ENCODE measurements at places on chromosomes 2 and 18. TPM values are rescaled to one million over a fixed set of nuclear protein-coding genes. Genes with fewer than 3 reads are reported as not detected.
A peak's percentile ranks its signal among the peaks of the same experiment; 100 is the strongest.

- no peaks in the 10 kb centered on the region for H3K36me3 ChIP-seq
- peaks cover 32% of the 10 kb centered on the region for H3K27me3 ChIP-seq
- DNase-seq, result peak; percentile 66
- peak within 1 kb of the TSS; percentile 61 for H3K27ac ChIP-seq
These were observed at the start of gene COLEC12 for GRCh38 chr18:500632-501405. Gene COLEC12, minus strand, starts transcription at chr18:500701. Its CDS starts 187 bp downstream, at chr18:500514.

- peak within 1 kb of the TSS; percentile 47 for H3K4me3 ChIP-seq
- peak; percentile 72 for DNase-seq
- H3K36me3 ChIP-seq, result no peaks in the 10 kb centered on the region
- H3K27ac ChIP-seq, result peak within 1 kb of the TSS; percentile 76
- H3K4me1 ChIP-seq, result peaks cover 18% of the 10 kb centered on the region
These were observed at the start of gene LRRFIP1 for GRCh38 chr2:237627441-237628246. Gene LRRFIP1, plus strand, starts transcription at chr2:237627587. Its CDS starts 58 bp downstream, at chr2:237627645.

GRCh38 chr2:76567478-76567877 lies 856.8 kb upstream of the GCFC2 start:
- no peak overlapping the region for H3K27ac ChIP-seq
- no peak for DNase-seq
- H3K27me3 ChIP-seq, result no peaks in the 10 kb centered on the region
- no peaks in the 10 kb centered on the region for H3K36me3 ChIP-seq

GRCh38 chr2:134845719-134846118 lies 7.3 kb downstream of the ACMSD start:
- H3K27ac ChIP-seq, result no peak overlapping the region
- H3K36me3 ChIP-seq, result no peaks in the 10 kb centered on the region
- no peak overlapping the region for H3K4me3 ChIP-seq
- no peak for DNase-seq

- no peak overlapping the region for H3K27ac ChIP-seq
- no peak overlapping the region for H3K4me3 ChIP-seq
- H3K36me3 ChIP-seq, result no peaks in the 10 kb centered on the region
- H3K27me3 ChIP-seq, result no peaks in the 10 kb centered on the region
- DNase-seq, result no peak
- no peaks in the 10 kb centered on the region for H3K4me1 ChIP-seq
These were observed 67.1 kb downstream of the DIPK1C start for GRCh38 chr18:74389991-74390390.

- H3K4me1 ChIP-seq, result no peaks in the 10 kb centered on the region
- no peaks in the 10 kb centered on the region for H3K36me3 ChIP-seq
- H3K27me3 ChIP-seq, result no peaks in the 10 kb centered on the region
- no peak for DNase-seq
- H3K4me3 ChIP-seq, result no peak overlapping the region
These were observed 175.1 kb upstream of the ID2 start for GRCh38 chr2:8506746-8507145.

- no peaks in the 10 kb centered on the region for H3K36me3 ChIP-seq
- no peaks in the 10 kb centered on the region for H3K4me1 ChIP-seq
- H3K4me3 ChIP-seq, result no peak overlapping the region
- no peak overlapping the region for H3K27ac ChIP-seq
These were observed 319.6 kb upstream of the TCF4 start for GRCh38 chr18:55907453-55908175.

DNA sequence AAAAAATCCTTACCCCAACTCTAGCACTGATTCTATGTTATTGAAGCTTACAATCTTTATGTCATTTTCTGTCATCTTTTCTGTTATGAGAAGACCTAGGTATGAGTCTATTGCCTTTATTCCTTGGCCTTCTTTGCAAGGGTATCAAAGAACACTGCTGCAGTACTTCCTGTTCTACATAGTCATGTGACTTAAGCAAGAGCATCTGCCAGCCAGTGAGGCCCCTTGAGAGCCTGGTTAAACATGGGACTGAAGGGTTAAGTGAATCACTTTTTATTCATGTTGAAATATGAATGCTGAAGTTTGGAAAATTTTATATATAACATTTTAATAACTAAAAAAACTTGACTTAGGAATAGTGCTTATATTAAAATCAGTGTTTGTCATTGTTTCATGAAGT lies 844 bp upstream of the CPS1 start:
- no peaks in the 10 kb centered on the region for H3K36me3 ChIP-seq
- no peaks in the 10 kb centered on the region for H3K27me3 ChIP-seq
- no peak overlapping the region for H3K4me3 ChIP-seq
- no peaks in the 10 kb centered on the region for H3K4me1 ChIP-seq

GRCh38 chr2:12672711-12673315 lies 43.9 kb upstream of the TRIB2 start:
- no peaks in the 10 kb centered on the region for H3K4me1 ChIP-seq
- no peak overlapping the region for H3K4me3 ChIP-seq
- DNase-seq, result no peak
- H3K36me3 ChIP-seq, result no peaks in the 10 kb centered on the region

DNA sequence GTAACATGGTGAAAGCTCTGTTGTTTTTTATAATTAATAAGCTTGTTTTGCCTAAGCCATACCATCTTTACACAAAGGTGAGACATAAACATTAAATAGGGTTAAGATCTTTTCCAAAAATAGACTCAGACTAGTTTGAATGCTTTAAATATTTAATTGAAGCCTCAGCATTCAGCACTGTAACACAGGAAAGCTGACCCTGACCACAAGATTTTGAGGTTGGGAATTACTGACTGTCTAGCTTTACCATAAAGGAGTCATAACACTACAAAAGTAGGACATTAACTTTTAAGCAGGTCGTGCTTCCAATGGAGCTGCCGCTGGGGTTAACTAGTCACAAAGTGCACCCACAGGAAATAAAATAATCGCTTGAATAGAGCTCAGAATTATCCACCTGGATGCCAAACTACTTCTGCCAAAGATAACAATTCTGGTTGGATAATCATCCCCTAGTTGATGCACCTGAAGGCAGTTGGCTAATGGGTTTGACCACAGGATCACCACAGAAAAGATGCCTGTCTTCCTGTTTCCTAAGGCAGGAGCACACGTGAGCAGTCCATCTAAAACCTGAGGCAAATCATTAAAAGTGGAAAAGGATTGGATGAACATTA lies 106.2 kb downstream of the COBLL1 start:
- H3K4me3 ChIP-seq, result no peak overlapping the region
- H3K4me1 ChIP-seq, result peaks cover 21% of the 10 kb centered on the region
- no peak overlapping the region for H3K27ac ChIP-seq
- H3K27me3 ChIP-seq, result no peaks in the 10 kb centered on the region
- DNase-seq, result no peak

- DNase-seq, result no peak
- H3K4me3 ChIP-seq, result no peak overlapping the region
- H3K36me3 ChIP-seq, result peaks cover 21% of the 10 kb centered on the region
These were observed 42.1 kb downstream of the PGAP1 start for GRCh38 chr2:196884368-196884767.

DNA sequence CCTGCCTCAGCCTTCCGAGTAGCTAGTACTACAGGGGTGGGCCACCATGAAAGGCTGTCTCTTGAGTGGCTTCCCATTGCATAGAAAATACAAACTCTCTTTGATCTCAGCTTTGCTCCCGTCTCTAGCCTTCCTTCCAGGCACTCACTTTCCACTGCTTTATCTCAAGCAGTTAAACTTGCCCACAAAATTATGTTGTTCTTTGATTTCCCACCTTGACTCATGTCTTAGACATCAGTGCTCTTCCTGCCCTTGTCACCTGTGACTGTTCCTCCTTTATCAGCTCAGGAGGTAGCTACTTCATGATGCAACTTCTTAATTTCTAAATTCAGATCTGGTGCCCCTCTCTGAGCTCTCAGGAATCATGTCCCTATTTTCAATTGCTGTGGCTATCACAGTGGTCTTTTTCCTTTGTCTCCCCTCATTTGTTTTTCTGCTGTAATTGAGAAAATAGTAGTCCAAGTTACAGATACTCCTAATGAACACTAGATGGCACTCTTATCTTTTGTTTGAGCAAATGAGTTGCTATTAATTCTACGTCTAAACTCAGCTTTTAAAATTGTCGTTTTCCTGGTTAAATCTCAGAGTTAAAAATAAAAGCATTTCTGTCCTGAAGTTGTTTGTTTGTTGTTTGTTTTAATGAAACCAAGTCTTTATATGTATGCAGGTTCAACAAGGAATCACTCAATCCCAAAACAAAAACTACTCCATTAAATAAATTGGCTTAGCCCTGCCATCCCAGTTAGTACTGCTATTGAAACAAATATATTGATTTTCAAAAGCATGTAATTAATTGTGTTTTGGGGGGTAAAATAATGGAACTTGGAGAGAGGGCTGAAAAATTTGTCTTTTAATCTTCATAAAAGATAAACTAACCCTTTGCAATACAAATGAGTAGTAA lies 46.9 kb upstream of the GREB1L start:
- DNase-seq, result no peak
- no peak overlapping the region for H3K4me3 ChIP-seq
- H3K27ac ChIP-seq, result no peak overlapping the region
- no peaks in the 10 kb centered on the region for H3K36me3 ChIP-seq

DNA sequence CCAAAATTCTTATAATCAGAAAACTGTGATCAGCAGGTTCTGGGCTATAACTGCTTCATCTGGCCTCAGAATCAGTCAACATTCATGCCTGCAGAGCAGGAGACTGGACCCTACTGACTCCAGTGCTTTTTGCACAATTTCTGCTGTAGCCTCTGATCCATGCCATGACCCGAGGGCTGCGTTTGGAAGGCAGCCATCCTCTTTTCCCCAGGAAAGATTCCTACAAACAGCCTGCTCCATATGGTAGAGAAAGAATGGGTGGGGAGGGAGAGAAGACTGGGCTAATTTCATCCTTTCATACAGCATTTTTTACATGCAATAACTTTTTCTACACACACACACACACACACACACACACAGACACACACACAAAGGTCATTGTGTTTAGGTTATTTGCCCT lies 133.0 kb upstream of the MMADHC start:
- H3K27ac ChIP-seq, result no peak overlapping the region
- no peaks in the 10 kb centered on the region for H3K36me3 ChIP-seq
- no peak for DNase-seq
- H3K4me3 ChIP-seq, result no peak overlapping the region

DNA sequence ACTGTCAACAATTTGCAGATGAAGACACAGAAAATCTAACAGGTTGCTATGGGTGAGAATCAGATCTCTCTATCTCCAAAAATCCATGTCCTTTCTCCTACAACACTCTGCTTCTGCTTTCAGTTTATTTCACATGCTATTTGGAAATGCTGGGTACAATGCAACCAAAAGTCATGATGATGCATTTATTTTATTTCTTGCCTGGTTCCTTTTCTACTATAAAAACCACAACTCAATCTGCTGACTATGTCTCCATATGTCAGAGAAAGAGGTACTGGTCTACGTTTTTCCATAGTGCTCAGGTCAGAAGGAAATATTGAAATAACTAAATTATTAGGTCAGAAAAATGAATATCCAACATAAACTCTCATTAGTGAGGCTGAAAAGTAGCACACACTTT lies 20.5 kb downstream of the RAD51AP2 start:
- no peaks in the 10 kb centered on the region for H3K4me1 ChIP-seq
- no peak for DNase-seq
- H3K27ac ChIP-seq, result no peak overlapping the region
- no peak overlapping the region for H3K4me3 ChIP-seq
- H3K27me3 ChIP-seq, result no peaks in the 10 kb centered on the region

DNA sequence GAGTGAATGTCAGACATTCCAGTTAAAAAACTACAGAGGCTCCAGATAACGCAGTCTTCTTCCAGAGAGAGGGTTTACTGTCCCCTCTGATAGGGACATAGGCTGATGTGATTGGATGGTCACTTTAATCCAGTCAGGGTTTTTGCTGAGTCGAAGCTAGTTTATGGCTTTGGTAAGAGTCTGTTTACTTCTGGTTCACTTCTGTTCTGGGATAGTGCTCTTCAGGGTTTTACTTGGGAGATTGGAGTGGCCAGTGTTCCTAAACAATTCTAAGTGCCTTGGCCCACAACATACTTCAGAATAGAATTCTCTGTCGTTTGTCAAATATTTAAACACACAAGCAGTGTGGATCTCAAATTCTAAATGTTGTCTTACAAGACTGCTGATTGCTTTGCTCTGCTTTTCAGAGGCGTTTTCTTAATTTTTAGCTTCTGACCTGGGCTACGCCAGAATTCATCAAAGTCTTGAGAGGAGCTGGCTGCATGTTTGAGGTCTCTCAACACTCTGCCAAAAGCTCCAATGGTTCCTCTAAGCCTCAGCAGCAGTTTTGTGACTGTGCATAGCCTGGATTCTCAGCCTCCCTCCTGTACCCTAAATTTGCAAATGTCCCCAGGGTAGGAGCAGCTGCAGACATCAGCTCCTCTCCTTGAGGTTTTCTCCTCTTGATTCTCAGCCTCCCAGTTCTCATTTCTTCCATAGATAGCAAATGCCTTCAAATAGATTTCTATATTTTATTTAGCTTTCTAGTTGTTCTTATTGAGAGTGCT lies 105.8 kb downstream of the BABAM2 start:
- no peak for DNase-seq
- H3K4me3 ChIP-seq, result no peak overlapping the region
- no peaks in the 10 kb centered on the region for H3K36me3 ChIP-seq
- peak overlapping the region; percentile 2 for H3K27ac ChIP-seq
- H3K4me1 ChIP-seq, result peaks cover 15% of the 10 kb centered on the region

GRCh38 chr2:13014783-13015182 lies 298.0 kb downstream of the TRIB2 start:
- H3K4me3 ChIP-seq, result no peak overlapping the region
- no peaks in the 10 kb centered on the region for H3K27me3 ChIP-seq
- H3K27ac ChIP-seq, result no peak overlapping the region
- no peak for DNase-seq

DNA sequence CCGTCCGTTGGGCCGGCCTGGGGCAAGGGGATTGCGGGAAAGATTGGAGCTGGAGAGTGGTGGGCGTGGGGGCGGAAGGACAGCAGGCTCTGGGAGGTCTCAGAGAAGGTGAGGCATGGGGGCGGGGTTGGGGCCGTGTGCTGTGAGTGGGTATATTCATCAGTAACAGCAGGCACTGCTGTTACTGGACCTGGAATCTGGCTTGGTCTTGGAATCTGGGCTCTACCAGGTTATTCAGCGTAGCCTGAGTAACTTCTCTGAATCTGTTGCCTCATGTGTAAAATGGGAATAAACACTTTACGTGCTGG lies 435 bp downstream of the RNF181 start:
- no peak for DNase-seq
- no peaks in the 10 kb centered on the region for H3K27me3 ChIP-seq
- peaks cover 7% of the 10 kb centered on the region for H3K36me3 ChIP-seq
- H3K27ac ChIP-seq, result peak overlapping the region; percentile 89
- no peaks in the 10 kb centered on the region for H3K4me1 ChIP-seq

DNA sequence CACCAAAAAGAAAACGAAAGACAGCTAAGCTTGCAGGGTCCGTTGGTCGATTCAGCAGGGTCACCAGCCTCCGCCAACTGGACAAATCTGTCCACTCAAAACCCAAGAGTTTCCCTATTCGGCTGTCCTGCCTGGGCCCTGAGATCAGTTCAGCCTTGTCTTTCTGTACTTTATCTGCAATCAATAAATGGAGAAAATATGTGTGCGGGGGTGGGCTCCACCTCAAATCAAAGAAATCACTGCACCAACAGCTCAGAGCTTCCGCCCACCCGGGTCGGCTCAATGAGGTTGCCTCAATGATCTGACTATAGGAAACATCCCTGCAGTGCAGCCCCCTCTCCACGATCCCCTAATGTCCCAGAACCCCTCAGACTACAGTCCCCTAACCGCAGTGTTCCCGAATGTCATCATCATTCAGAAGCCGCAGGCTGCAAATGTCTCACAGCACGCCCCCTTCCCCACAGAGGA lies 447 bp downstream of the GGCX start:
- peak overlapping the region; percentile 86 for H3K4me3 ChIP-seq
- H3K27ac ChIP-seq, result peak overlapping the region; percentile 88
- DNase-seq, result no peak
- peaks cover 31% of the 10 kb centered on the region for H3K36me3 ChIP-seq
- H3K27me3 ChIP-seq, result no peaks in the 10 kb centered on the region

Gene TWIST2
- 53.9 TPM for total RNA-seq

Gene CXCR4
- total RNA-seq, result 5.0 TPM

Gene BCL11A
- 16.3 TPM for total RNA-seq

Gene PMAIP1
- 0.99 TPM for total RNA-seq

Gene RTKN
- total RNA-seq, result 20.0 TPM

Gene PAX8
- total RNA-seq, result 0.55 TPM

Gene TEKT4
- not detected for total RNA-seq

Gene NCKAP5
- 0.82 TPM for total RNA-seq

Measured in sigmoid colon (tissue), 7 donors.